Smooth muscle cell of the brain vasculature (primary cell): ENCODE measurements at places on chromosomes 7 and 10.

DNA sequence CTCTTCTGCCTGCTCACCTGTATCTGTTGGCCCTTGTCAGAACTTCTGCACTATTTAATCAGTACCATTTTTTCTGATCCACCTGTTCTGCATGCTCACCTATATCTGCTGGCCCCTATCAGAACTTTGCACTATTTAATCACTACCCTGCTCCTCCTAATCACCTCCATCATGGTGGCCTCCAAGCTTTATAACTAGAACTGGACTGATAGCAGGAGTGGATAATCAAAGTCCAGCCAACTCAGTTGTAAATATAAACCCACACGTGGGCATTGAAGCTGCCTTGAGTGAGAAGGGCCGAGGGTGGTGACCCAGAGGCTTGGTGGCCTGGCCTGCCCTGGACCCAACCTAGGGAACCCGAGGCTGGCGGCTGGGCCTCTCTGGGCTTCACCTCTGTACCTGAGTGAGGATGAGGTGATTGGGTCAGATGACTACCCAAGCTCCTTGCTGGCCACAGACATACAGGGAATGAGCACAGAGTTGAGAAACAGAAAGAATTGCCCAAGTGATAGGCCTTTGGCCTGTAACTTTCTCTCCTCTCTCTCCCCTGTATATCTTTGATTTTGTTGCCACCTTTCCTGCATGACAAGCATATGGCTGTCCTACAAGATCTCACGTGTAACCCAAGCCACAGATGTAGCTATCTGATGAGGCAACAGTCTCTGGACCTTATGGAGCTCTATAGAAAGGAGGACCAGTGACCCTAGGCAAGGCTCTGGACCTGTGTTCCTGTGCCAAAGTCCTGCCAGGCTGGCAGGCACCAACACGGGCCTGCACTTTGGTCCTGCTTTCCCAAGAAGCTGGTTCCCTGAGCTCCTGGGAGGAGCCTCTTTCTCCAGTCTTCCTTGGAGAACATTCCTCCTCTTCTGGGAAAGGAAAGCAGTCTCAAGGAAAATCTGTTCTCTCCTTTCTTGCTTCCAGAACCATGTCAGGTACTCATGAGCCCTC is 23.4 kb upstream of the FAM3C start:
- DNase-seq = no peak

GRCh38 chr10:120098232-120098930 is 205.9 kb downstream of the SEC23IP start:
- no peak for DNase-seq

GRCh38 chr7:147980826-147981813 is 609.4 kb upstream of the C7orf33 start:
- no peak for DNase-seq

DNA sequence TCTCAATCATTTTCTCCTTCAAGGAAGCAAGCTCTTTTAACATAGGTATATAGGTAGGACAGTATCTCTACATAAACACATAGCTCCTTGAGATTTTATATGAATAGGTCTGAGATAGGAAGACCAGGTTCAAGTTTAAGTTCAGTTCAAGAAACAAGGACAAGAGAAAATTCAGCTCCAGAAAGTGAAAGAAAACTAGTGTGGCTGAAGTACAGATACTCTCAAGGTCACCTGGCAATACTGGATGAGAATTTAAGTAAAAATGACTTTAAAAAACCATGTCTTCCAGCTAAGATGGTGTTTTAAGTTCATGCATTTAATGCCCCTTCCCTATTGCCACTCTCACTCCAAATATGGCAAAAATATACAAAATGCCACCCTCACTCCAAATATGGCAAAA is 91.3 kb downstream of the OSBPL3 start:
- DNase-seq = no peak

- no peak for DNase-seq
Measured at GRCh38 chr7:45582868-45583277, 8.7 kb downstream of the ADCY1 start.

DNA sequence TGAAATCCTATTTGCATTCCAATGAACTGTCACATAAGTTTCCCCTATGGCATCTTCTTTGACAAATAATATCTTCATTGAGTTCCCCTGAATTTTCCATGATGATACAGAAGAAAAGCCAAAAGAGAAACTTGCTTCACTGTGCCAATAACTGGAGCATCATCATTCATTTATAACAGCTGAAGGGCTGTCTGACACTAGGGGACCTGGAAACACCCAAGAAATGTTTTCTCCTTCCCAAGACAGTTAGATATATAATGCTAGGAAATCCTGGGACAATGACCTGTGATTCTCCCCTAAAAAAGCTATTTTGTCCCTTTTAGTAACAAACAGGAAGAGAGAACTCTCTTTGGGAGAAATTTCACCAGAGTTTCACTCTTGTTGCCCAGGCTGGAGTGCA is 133.6 kb downstream of the SEMA3C start:
- DNase-seq = no peak

- no peak for DNase-seq
Measured at GRCh38 chr7:38541440-38541839, 89.7 kb downstream of the AMPH start.

DNA sequence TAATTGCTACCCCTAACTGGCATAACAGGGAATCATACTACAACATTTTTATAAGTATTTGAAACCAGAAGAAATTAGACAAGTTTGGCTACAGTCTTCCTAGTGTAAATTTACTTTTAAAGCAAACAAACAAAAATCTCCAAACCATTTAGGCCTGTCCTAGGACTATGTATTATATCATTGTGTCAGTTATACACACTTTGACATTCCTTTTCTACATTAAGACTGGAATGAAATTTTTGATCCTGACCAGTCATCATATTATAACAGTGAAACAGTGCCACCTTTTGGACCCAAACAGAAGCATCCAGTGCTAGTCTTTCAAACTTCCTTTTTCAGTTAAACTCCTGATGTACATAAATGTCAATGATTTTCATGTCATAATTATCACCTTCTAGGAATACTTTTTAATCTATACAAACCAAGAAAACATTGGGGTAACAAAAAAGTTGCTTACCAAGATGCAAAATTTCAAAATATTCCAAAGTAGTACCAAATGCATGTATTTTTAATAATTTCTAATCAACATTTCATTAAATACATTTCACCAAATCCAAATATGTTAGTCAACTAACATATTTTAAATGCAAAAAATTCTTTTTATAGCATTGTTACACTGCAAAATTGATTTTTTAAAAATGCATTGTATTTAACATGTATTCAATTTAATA is 75.7 kb downstream of the IMMP2L start:
- peak; percentile 37 for DNase-seq

DNA sequence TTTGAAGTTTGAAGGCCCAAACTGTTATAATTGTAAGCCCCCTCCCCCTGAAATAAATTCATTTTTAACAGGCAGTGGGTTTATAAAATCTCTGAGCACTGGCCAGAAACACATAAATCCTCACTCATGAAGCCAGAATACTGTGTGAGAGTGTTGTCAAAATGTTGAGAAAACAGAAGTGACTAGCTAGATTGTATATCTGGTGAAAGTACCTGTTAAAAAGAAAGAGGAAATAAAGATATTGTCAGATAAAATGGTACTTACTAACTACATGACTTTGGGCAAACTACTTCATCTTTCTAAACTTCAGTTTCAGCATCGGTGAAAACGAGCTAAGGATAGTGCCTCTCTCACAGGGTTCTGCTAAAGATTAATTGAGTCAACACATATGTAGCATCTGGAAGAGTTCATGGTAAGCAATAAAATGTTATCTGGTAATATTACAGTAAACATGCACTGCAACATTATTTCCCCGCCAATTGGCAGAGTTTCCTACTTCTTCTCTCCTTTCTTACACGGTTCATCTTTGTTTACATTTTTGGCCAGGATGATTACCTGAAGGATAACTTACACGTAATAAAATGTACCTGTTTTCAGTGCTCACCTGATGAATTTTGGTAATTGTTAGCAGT is 202.5 kb upstream of the CHRM2 start:
- no peak for DNase-seq

- no peak for DNase-seq
Measured at GRCh38 chr10:85851934-85852333, 514.7 kb downstream of the GRID1 start.

DNA sequence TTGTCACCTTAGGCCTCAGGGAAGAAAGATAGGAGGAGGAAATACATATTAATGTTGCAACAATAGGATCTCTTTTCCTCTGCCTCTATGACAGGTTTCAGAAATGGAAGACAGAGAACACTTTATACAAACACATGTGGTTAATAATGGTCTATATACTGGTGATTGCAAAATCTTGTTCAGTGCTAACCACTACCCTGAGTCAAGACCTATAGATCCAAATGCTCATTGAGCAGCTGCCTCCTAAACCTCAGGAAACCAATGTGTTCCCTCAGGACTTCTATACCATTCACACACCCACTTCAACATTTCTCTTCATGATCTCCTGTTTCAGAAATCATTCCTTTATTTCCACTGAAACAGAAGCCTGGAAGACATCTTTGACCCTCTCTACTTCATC is 32.5 kb upstream of the VWDE start:
- DNase-seq = no peak

- DNase-seq = no peak
Measured at GRCh38 chr7:103912891-103913605, 76.4 kb downstream of the RELN start.

GRCh38 chr7:128800567-128800966 is 8.8 kb downstream of the CCDC136 start:
- no peak for DNase-seq

GRCh38 chr10:67098461-67098860 is 172.6 kb downstream of the LRRTM3 start:
- DNase-seq = no peak

DNA sequence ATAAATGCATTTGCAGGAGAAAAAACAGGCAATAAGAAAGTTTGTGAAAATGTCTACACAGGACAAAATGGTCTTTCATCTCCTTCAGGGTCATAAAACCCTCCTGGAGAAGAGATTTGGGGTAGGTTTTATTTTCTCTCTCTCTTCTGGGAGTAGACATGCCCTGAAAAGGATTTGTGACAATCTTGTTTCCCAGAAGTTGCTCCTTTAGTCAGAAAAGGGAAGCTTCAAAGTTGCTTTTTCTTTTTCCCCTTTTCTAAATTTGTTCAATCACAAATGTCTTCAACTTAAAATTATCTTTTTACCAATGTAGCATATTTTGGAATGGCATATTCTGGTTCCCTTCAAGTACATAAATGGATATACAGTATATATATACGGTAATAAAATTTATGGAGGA is 9.4 kb upstream of the ANKRD22 start:
- no peak for DNase-seq
